Activated T-helper 17 cell treated with anti-CD3 and anti-CD28 coated beads, Interleukin-2, amount 50 U/mL, for 72 hours (primary cell): ENCODE measurements at places on chromosomes 5 and 9.

GRCh38 chr5:174340226-174340625, 294.7 kb downstream of the NSG2 start:
- no peak for ATAC-seq

- no peak for ATAC-seq
Measured at GRCh38 chr5:149406203-149406978, 27.3 kb upstream of the IL17B start.

DNA sequence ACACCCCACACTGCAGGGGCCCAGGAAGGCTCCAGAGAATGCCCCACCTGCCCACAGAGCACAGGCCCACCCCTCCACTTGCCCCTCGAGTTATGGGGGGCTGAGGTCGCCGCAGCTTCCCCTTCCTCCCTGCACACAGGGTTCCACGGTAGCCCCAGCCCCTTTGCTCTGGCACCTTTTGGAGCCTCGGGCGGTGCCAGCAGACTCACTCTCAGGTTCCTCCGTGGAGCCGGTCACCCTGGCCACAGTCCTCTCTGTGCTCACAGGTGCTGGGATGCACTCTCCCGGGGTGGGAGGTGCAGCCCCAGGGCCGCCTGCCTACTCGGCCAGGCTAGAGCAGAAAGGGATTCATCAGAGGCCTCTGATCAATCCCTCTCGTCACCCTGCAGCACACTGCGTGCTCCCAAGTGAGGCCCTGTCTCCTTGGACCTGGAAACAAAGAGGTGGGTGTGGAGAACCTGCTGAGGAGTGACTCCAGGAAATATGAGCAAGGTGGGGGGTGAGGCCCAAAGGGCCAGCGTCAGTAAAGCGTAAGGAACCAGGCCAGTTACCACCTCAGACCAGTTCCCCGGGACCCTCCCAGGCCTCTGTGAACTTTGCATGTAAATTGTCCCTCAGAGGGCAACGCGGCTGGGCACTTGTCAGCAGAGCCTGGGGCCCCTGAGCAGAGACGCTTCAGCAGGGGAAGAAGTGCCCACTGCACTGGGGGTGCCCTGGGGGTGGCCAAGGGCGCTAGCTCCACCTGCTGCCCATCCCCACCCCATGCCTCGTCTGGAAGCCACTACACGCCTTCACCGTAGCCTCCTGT, 167.8 kb downstream of the OLFM1 start:
- no peak for ATAC-seq

DNA sequence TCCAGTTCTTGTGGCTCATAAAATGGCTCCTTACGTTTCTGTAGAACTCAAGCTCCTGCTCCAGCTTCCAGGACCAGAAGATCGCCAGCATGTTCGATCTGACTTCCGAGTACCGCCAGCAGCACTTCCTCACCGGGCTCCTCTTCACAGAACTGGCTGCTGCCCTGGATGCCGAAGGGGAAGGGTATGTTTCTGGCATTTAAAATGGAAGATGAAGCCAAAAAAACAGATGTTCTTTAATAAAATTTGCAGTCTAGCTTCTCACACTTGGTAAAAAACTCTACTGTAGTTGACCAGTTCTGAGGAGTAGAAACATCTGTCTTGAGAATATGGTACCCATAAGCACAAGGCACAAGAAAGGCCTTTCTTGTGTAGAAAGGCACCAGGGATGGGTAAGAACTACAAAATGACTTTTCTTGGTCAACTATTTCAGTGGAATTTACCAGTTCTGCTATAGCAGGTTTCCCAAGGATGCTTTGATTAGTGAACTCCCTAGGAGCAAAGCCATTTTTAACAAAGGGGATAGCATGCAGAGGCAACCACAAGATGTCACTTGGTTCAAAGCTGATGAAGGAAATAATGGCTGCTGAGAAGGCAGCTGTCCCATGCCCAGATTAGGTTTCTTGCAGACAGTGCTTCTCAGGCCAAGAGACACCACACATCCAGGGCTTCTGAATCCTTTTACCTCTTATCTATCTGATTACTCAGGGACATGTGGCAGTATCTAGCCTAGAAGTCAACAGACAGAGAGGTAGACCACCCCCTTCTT, 192.4 kb downstream of the DOCK8 start:
- ATAC-seq = no peak

GRCh38 chr9:35845824-35846771, 17.1 kb downstream of the TMEM8B start:
- no peak for ATAC-seq

- ATAC-seq = no peak
Measured at GRCh38 chr5:112923148-112923917, 1.3 kb upstream of the REEP5 start.

- ATAC-seq = no peak
Measured at GRCh38 chr5:135106610-135107471, 72.8 kb upstream of the PITX1 start.

- no peak for ATAC-seq
Measured at GRCh38 chr5:37918424-37918823, 78.6 kb upstream of the GDNF start.

DNA sequence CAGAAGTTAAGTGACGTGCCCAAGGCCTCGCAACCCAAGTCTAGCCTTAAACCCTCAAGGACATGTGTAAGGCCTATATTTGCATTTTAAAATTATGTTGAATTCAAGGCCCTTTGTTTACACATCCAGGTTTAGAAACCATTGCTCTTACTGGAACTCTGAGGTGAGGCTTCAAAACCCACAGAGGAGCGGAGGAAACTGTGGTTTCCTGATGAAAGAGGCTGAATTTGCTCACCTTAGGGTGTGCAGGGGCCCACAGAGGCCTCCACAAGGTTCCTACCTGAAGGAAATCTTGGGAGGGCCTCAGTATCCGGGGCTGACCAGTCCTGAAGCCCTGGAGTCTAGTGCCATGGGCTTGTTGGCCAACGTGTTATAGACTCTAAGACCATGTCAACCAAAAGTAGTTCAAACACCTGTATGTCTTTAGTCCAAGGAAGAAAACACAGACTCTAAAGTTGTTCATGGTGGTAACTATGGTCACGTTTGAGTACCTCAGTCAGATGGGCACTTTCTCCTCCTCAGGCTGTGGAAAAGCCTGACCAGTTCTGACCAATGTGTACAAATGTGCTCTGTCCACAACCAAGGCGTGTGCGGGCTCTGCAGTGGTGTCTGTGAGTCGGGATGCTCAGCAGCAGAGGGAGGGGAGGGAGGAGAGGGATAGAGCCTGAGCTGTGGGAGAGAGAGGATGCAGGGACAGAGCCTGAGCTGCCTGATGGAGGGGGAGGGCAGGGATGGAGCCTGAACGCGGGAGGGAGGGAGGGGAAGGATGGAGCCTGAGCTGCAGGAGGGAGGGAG, 124.6 kb upstream of the ERCC6L2 start:
- peak; percentile 72 for ATAC-seq

DNA sequence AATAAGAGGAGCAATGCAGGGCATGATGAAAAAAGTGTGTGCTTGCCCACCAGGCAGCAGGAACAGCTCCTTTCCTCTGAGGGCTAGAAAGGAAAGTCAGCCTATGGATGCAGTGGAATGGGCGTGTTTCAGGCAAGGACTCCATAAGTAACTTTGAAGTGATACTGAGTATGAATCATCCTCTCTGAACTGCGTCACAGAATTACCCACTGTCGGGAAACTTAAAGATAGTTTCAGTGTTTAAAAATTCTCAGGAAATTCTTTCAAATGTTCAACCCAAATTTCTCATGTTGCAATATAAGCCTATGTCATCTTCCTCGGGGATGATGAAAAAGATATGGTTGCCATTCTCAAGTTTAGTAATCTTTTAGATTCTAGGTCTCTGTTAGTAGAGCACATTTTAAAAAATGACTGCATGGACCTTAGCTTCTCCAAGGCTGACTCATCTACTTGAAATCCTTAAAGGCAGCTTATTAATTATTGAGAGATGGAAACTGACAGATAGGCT, 27.7 kb downstream of the PTCD2 start:
- peak; percentile 93 for ATAC-seq

DNA sequence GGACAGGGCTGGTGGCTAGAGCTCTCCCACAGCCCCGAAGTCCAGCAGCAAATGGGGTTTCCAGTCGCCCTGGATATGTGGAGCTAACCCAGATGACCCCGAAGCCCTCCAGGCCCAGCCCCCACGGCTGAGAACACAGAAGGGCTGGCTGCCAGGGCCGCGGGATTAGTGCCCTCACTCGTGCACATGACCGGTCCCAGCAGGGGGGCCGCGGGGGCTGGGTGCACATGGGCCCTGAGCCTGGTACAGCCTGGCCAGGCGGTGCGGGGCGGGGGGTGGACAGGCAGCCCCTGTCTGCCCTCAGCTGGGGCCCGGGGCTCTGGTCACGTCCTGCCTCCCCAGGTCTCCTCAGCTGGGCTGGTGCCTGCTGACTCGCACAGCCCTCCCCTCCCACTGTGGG, 5.9 kb downstream of the SSNA1 start:
- no peak for ATAC-seq

DNA sequence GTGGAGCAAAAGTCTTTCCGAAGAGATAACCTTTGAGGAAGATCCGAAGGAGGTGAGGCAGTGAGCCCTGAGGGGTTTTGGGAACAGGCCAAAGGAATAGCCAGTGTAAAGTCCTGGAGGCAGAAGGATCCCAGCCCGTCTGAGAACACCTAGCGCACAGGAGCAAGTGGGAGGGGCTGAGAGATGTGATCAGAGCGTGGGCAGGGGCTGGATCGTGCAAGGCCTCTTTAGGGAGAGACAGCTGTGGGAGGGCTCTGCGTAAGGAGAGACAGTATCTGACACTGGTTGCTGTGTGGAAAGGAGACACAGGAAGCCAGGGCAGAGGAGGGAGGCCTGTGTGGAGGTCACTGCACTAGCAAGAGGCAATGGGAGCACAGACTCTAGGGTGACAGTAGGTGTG, 68.2 kb downstream of the BARX1 start:
- no peak for ATAC-seq

DNA sequence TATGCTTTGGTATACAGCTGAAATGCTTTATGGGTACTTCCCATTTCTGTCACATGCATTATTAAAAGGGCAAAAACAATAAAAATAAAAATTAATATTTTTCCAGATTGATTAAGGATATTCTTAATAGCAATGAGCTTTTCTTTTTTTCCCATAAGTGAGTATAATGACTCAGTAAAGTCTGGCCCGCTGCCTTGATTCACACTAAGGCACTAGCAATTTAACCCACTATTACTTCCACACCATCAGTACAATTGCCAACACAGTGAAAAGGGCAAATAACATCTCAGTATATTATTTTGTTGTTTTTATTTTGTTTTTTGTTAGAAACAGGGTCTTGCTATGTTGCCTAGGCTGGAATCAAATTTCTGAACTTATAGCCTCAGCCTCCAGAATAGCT, 150.1 kb downstream of the RNF180 start:
- no peak for ATAC-seq

- ATAC-seq = no peak
Measured at GRCh38 chr5:13809921-13810320, 134.6 kb downstream of the DNAH5 start.

DNA sequence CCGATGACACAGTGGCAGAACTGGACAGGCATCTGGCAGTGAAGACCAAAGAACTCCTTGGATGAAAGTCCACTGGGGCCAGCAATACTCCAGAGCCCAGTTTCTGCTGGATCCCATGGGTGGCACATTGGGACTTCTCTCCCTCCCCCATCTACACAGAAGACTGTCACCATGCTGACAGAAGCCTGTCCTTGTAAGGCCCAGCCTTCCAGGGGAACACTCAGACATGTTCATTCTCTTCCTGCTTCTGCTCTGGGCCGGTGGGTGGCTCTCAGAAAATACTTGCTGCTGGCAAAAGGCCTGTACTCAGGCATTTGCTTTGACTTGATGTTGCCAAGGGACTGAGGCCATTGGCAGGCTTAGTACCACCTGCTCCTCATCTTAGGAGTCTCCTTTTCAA, 48.3 kb upstream of the PTGS1 start:
- ATAC-seq = no peak

- ATAC-seq = peak; percentile 16
Measured at GRCh38 chr9:75962013-75962661, 71.7 kb downstream of the PCSK5 start.

DNA sequence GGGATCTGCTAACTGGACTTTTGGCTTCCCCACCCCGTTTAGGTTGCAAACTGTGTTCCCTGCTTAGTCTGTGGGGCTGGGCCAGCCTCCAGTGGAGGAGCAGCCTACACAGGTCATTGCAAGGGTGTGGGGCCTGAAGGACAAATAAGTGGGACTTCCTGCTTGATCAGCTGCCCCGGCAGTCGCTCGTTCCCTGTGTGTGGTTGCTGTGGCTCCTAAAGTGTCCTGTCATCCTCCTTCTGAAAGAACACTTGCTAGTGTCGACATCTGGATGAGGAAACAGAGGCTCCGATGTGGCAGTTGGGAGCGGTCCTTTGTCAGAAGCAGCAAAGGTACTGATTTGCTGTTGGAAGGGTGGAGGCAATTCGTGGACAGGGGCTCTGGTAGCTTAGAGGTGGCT, 88.9 kb upstream of the TBCA start:
- no peak for ATAC-seq

DNA sequence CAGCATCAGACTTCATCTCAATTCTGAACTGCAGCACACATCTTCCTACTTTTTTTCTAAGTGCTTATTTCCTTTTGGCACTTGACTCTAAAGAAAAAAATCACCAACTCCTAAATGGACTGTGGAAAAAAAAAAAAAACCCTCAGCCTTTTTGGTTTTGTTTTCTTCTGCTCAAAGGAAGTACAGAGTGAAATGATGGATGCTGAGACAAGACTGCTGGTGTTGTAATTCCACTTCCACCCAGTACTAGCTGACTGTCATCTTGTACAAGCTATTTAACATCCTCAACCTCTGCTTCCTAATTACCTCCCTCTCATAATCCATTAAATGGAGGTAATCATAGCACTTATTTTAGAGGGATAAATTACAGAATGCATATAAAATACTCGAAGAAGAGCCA, 171.5 kb upstream of the GNA14 start:
- ATAC-seq = peak; percentile 34

DNA sequence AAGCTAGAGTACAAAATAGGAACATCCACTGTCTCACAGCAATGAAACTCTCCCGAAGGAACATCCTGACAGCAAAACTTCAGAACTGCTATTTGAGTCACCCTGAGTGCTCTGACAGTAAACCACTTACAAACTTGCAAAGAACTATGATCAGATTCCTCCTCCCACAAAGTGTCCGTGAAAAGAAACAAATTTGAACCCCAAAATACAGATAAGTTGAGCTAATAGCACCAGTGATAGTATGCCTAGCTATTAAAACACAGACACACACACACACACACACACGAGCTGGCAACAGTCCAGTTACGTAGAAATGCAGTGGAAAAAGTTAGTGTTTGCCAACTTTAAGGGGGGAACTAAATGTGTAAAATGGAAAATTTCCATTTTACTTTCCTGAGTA, 3.1 kb upstream of the GLIS3 start:
- no peak for ATAC-seq

- no peak for ATAC-seq
Measured at GRCh38 chr5:16695779-16696178, 79.0 kb upstream of the RETREG1 start.

- ATAC-seq = no peak
Measured at GRCh38 chr5:170372971-170373370, 16.2 kb downstream of the KCNMB1 start.

GRCh38 chr5:127296321-127296720, 5.7 kb downstream of the MEGF10 start:
- peak; percentile 37 for ATAC-seq

- ATAC-seq = no peak
Measured at GRCh38 chr9:81716409-81716808, 27.1 kb upstream of the TLE1 start.
